ENCODE measurements at places on chromosomes 5 and 9.

DNA sequence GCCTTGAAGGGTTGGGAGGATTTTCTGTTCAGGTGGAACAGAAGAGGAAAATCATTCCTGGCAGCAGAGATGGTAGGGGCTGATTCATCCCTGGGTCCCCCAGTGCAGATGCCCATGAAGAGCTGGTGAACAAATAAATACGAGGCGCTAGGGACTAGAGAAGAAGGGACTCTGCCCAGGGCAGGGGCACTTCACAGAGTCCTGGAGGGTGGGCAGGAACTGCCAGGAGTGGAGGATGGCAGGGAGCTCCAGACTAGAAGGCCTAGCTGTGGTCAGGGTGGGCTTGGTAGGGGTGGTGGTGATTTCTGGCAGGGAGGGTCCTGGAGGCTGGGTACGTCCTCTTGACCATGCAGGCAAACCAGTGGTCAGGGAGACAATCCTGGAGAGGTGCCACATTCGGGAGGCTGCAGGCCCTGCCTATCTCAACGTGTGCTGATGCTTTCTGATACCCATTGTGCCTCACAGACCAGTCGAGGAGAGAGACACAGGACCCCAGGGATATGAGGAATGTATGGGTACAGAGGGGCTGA is 69.9 kb downstream of the CRB2 start:
- no peak for DNase-seq

DNA sequence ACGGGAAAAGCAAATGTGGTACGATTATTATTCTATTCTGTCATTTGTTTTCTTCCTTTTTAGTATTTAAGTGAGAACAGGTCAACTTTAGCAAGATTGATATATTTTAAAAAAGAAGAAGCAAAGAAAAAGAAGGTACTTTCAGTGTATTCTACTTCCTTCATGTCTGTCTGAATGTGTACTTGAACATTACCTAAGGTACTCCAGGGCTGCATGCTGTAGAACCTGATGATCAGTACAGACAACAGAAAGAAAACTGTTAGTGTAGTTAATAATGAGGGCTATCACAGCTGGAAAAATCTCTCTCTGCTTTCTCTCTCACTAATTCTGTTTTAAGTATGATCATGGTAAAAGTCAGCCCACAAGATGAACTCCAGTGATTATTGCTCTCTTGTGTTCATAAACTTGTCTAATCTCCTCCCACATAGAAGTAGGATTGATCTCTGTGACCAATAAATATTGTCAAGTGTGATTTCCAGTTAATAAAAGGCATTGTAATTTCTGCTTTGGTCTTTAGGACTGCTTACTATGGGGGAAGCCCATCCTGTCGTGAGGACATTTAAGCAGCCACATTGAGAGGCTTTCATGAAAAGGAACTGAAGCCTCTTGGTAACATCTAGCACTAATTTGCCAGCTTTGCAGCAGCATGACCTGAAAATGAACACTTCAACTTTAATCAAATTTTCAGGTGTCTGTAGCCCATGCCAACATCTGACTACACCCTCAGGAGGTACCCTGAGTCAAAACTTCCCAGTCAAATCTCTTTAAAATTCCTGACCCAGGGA is 864.0 kb upstream of the ACO1 start:
- no peak for DNase-seq

DNA sequence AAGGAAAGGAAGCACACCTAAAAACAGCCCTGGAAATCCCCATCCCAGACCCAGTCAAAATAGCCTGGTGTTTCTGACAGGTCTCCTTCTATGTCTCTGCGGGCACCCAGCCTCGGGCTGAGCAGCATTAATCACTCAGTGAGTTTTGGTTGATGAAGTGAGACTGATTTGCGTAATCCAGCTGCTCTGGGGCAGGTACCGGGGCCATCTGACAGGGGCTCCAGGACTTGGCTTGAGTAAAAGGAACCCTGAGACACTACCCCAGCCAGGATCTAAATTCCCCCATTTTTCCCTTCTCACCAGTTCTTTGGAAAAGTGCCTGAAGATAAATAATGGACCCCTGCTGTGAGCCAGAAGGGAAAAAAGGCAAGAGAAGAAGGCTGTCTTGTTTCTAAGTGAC is 596 bp downstream of the SLC28A3 start:
- DNase-seq: no peak

DNA sequence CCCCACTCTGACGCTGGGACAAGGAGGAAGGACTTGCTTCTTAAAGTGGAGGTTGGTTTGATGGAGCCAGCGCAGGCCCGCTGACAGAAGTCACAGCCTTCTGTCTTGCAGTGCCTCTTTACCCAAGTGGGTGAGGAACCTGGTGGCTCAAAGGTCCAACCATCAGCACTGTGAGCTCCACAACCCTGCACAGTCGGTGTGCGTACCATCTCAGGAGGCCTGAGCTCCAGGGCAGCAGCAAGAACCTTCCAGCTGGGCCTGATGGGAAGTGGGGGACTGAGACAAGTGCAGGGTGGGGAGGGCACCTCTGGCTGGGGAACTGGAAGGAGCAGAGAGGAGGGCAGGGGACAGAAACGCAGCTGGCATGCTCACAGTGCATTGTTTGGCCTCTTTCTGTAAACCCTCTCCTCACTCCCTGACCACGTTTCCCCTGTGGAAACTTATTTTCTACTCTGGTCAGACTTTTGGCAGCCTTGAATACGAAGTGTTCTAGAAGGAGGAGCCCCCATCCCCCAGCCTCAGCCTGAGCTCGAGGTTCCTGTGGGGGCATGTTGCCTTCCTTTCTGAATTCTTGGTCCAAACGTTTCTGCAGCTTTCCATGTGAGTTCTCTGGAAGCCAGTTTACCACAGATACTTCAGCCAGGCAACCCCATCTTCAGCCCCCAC is 178.5 kb upstream of the PITX1 start:
- no peak for DNase-seq

DNA sequence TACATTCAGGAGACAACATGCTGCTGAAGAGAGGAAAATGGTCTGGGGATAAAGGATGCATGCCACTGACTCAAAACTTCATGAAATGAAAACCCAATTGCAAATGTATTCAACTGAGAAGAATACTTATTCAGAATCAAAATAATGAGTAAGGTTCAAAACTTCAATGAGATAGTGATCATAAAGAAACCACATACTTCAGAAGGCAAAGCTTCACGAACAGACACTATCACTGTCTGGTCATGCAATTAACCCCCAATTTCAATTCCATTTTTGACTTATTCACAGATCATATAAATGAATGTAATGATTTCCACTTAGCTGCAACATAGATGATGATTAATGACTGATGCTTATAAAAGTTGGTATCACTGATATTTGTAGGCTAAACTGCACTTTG is 33.0 kb upstream of the CTNNAL1 start:
- no peak for DNase-seq

DNA sequence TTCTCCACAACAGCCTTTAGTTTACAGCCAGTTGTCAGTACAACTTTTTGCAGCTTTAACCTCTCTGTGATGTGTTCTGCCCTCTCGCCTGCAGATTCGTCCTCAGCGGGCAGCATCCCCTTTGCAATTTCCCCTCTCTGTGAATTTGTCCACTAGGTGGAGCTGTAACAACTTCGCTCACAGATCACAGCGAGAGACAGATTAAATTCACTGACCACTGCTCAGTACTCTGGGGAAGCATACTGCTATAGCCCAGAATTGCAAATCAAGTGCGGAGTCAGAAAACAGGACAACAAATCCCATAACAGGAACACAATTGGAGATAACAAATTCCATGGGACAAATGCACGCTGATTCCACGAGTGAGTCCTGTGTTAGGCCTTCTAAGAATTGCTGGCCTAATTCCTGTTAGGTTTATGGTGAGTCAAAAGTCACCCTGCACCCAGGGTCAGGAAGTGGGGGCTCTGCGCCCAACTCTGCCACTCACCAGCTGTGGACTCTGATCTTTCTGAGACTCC is 2124.9 kb downstream of the MAT2B start:
- peak; percentile 29 for DNase-seq

- DNase-seq: no peak
Measured at GRCh38 chr9:98099898-98100297, 19.1 kb downstream of the TRIM14 start.

DNA sequence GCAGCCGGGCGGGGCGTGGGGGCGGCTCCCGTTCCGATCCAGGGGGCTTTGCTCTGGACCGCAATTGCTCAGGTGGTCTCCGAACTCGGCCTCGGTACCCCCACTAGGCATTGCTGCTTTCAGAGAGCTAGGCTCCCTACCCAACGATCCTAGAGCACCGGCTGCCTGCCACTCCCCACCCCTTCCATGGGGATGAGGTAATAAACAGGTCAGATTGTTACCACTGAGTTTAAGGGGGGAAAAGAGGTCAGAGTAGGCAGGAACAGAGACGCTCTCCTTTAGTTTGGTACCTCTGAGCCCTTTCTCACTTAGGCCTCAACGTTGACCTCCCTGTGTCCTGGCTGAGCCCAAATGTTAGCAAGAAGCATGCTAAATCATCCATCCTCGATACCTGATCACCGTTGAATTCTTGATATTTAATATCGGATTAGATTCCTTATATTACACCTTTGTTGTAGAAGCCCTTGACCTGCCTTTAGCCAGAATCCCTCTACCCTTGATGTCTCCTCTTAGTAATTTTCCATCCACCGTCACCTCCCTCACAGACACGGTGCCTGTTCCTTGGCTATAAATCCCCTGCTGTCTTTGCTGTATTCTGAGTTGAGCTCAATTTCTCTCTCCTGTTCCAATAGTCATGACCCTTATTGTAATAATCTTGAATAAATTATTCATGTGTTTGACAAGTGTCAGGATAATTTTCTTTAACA is 588 bp upstream of the PLPP1 start:
- DNase-seq: no peak

- DNase-seq: no peak
Measured at GRCh38 chr5:101943784-101944183, 352.3 kb downstream of the SLCO4C1 start.

DNA sequence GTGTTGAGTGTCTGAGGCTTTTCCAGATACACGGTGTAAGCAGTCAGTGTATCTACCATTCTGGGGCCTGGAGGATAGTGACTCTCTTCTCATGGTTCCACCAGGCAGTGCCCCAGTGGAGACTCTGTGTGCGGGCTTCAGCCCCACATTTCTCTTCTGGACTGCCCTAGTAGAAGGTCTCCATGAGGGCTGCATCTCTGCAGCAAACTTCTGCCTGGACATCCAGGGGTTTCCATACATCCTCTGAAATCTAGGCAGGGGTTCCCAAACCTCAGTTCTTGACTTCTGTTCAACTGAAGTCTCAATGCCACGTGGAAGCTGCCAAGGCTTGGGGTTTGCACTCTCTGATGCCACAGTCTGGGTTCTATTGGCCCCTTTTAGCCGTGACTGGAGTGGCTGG is 256.6 kb upstream of the ITGA1 start:
- DNase-seq: no peak

DNA sequence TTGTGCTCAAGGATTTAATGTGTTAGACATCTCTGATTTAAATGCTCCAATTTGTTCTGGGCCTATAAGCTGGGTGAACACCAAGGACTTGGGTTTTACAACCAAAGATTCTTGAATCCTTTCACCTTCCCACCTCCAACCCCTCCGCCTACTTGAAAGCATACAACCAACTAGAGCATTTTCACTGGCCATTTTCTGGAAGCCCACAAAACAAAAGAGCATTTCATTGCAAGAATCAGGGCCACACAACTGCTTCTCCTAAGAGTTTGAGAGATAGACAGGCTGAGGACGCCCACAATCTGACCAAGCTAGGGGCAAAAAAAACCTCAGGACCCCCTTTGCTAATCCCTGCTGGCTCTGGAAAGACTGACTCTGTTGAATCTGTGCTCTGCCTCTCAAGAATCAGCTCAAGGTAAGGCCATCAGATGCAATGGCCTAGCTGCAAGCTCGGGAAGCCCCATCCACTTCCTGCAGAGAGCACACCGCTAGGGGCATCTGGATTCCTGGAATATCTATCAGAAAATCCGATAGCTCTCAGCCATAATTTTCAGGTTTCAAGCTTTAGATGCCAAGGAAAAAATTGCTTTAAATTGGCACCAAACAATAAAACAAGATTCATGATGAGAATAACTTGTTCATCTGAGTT is 57.7 kb downstream of the RETREG1 start:
- DNase-seq: no peak

- no peak for DNase-seq
Measured at GRCh38 chr5:131268758-131269370, 5.0 kb downstream of the CDC42SE2 start.

- DNase-seq: no peak
Measured at GRCh38 chr9:34512131-34513078, 10.4 kb downstream of the ENHO start.

GRCh38 chr5:63919763-63920478 is 42.3 kb downstream of the HTR1A start:
- no peak for DNase-seq

DNA sequence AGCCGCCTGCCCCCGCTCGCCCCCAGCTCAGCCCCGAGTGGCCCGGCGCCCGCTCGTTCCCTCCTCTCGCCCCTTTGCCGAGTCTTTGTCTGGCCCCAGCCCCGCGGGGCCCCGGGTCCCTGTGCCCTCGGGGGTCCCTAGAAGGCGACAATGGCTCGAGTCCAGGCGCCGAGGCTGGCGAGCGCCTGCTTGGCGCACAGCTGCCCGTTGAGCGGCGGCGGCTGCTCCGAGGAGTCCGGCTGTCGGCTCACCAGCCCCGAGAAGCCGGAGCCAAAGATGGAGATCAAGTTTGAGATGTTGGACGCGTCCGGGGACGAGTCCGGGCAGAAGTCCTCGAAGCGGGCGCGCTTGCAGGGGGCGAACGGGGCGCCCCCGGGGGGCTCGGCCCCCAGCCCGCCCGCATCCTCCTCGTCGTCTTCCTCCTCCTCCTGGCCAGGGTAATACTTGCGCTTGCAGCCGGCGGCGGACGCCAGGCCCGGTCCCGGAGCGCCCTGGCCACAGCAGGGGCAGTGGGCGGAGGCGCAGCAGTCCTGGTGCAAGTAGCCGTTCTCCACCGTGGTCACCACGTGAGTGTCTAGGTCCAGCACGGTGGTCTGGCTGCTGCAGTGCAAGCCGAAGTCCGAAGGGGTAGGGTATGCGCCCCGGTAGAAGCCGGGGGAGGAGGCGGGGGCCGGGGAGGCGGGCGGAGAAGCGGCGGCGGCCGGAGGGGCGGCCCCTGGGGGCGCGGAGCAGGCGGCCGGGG is 1.2 kb downstream of the IER5L start:
- no peak for DNase-seq

DNA sequence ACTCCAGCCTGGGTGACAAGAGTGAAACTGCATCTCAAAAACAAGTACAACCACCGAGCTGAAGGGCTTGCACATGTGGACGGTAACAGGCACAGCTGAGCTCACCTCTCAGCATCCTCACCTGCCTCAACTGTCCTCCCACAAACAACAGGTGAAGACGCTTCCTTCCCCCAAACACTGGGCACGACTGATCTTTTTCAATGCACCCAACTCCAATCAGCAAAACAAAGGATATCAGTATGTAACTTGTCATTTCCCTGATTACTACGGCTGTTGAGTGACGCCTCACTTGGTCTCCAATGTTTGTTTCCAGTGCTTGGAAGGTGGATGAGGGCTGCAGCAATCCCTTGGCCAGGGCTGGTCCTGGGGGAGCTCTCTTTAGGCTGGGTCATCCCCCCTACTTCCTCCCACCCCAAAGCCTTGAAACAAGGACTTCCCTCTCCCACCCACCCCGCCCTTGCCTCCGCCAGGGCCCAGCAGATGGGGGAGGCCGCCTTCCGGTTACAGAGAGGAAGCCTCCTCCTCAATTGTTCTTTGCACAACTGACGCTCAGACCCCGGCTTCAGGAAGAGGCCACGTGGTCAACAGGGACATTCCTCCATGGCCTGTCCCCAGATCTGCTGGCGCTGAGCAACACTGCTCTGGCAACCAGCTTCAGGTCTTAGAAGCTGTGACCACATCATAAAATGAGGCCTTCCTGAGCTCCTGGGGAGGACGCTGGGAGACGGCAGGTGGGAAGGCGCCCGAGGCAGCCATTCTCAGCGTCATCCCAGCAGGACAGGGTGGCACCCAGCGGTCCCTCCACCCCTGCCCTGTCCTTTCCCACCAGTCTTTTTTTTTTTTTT is 5.9 kb downstream of the FAM78A start:
- DNase-seq: no peak
